ENCODE measurements at places on chromosomes 3 and 15.

DNA sequence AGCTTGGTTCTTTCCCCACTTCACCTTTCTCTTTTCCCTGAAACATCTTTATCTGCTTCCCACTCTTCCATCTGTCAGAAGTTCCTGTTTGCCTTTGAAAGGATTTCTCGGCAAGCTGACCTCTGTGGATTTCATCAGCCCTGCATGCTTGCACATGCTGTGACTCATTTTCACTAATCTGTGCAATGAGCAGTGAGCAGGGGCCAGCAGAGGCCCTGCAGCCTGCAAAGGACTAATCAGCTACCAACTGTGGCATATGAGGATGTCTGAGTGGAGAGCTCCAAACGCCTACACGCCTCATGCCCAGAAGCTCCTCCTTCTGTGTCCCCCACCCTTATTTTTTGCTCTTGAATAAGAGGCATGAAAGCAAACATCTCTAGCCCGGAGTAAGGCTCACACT is 333.0 kb upstream of the SEMA6D start:
- DNase-seq = no peak

DNA sequence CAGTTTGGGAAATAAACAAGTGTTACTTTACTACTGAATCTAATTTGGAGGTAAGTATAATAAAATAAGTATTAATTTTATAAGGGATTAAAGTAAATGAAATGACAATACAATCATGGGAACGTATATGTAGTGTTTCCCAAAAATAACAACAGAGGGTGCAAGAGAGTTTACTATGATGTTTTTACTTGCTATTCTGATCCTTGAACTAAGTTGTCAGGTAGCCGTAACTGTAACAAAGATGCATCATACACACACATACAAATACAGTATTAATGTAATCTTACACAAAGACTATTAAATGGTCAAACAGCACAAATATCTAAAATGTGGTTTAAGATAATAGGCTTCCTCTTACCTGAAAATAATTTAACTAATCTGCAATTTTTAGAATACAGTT is 311.4 kb downstream of the TBC1D5 start:
- peak; percentile 6 for DNase-seq

GRCh38 chr3:136263251-136263650 is 13.1 kb downstream of the PCCB start:
- DNase-seq = no peak

DNA sequence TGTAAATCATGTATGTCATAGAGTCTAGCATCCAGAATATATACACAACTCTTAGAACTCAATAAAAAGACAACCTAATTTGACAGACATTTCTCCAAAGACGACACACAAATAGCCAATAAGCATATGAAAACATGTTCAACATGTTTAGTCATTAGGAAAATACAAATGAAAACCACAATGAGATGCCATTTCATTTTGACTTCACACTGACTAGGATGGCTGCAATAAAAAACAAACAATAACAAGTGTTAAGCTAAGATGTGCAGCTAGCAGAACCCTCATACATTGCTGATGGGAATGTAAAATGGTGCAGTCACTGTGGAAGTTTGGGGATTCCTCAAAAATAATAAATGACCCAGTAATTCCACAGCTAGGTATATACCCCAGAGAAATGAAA is 16.4 kb downstream of the SPG11 start:
- no peak for DNase-seq

DNA sequence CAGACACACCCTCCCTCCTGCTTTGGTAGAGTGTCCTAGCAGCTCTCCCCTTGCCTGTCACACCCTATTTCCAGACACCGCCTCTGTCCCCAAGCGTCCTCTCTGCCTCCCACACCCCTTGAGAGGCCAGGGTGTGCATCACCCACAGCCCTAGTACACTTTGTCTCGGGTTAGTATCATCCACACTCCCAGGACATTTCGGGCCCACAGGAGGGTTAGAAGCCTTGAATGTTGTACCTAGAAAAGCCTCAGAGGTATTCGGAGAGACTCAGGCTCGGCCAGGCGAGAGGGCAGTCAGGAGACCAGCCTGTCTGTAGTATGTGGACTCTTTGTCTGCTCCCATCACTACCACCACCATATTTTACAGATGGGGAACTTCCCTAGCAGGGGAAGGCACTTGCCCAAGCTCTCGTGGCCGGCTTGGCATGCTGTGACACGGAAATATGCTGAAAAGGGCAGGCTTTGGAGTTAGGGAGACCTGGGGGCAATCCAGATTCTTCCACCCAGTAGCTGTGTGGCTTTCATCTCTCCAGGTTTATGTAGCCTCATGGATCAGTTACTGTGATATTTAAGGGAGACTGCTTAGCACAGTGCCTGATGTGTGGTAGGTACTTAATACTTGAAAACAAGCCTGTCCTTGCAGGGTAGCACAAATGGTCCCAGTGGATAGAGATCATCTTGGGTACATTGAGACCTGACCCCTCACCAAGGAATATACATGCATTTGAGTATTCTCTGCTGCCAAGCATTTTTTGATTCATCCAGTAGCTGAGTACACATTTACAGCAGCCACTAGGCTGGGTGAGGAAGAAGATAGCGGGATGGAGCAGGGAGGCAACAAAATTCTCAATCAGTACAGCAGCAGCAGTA is 1.4 kb downstream of the TMEM43 start:
- DNase-seq = no peak

GRCh38 chr15:60721257-60721626 is 242.3 kb upstream of the ICE2 start:
- DNase-seq = no peak

- peak; percentile 87 for DNase-seq
Observed at GRCh38 chr3:129278439-129278965, at the start of gene HMCES. HMCES (plus strand) TSS chr3:129278870; CDS start chr3:129279733, 863 bp downstream.

All from inflammatory macrophage (primary cell).